ENCODE measurements at places on chromosomes 5 and 9. TPM values are rescaled to one million over a fixed set of nuclear protein-coding genes. Genes with fewer than 3 reads are reported as not detected.

Gene IRX2
- total RNA-seq, result 63.2 TPM

DNA sequence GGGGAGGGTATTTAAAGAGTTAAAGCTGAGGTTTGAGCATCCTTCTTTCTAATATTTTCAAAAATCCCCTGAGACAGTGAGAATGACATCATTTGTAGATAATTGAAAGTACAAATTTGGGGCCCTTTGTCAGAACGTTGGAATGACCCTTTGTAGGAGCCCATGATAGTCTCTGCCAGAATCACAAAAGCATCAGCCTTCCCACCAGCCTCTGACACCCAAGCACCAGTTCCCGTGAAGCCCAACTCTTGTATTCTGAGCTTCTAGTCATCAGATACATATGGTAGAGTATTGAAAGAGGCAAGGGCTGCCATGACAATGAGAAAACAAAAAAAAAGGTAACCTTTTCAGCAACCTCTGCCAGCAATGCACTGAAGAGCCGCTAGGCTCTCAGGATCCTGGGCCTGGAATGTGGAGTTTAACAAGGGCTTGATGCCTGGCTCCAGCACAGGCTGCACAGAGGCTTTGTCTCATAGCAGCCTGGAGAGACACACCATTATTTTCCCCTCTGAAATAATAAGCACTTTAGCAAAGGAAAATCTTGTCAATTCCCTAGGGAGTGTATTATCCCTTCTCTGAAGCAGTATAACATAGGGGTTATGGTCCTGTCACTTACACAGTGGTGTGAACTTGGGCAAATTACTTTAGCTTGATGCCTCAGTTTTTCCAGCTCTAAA is 114.4 kb downstream of the ZNF608 start:
- no peak for DNase-seq
- H3K27ac ChIP-seq, result no peak overlapping the region
- no peak overlapping the region for H3K4me3 ChIP-seq
- no peaks in the 10 kb centered on the region for H3K27me3 ChIP-seq
- H3K36me3 ChIP-seq, result peaks cover 23% of the 10 kb centered on the region

Gene S100Z
- total RNA-seq, result not detected

Gene RAD23B
- 180 TPM for total RNA-seq

- H3K27ac ChIP-seq, result no peak overlapping the region
- no peak overlapping the region for H3K4me3 ChIP-seq
- H3K27me3 ChIP-seq, result no peaks in the 10 kb centered on the region
- no peaks in the 10 kb centered on the region for H3K4me1 ChIP-seq
Observed at GRCh38 chr5:110414360-110414759, 312.1 kb downstream of the TMEM232 start.

Gene SH3PXD2B
- 57.4 TPM for total RNA-seq
